Esophagus mucosa (tissue), 1 donor: ENCODE measurements at places on chromosomes 11 and 22. TPM values are rescaled to one million over a fixed set of nuclear protein-coding genes. Genes with fewer than 3 reads are reported as not detected.

Gene KRTAP5-1
- not detected for total RNA-seq

Gene RTN4RL2
- 0.56 TPM for total RNA-seq

Gene UPK3A
- total RNA-seq, result not detected

Gene OR4A16
- not detected for total RNA-seq

Gene WNT11
- 0.08 TPM for total RNA-seq

Gene NCF4
- 1.8 TPM for total RNA-seq

- ATAC-seq, result no peak
These were observed 58.5 kb downstream of the LRRC74B start for GRCh38 chr22:21104126-21104691.

- no peak for ATAC-seq
These were observed 7.9 kb downstream of the MTMR2 start for GRCh38 chr11:95916049-95916448.

- ATAC-seq, result no peak
These were observed 375.9 kb downstream of the GUCY1A2 start for GRCh38 chr11:106642331-106642730.

DNA sequence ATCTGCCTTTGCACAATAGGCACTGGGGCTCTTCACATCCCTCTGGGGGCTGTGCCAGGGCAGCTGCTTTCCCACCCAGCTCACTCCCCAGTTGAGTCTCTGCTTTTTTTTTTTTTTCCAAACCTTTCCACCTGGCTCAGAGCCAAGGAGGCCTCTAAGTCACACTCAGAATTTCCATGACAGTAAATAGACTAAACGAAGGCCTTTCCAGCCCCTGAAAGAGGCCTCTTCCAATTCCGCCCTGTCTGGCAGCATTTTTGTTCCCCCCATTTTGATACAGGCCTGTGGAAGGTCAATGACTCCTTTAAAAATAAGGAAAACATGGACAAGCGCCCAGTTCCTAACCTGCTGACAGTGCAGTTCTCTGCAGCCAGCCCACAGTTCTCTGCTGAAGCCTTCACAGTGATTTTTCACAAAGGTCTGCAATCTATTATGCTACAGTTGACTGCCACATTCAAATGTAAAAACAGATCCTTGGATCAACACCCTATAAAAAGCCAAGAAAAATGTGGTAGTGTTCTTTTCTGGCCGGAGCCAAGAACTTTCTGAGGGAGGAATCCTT, 107.5 kb upstream of the SESN3 start:
- ATAC-seq, result peak; percentile 17

GRCh38 chr11:130774703-130775102, 141.6 kb downstream of the SNX19 start:
- no peak for ATAC-seq

- ATAC-seq, result no peak
These were observed 15.6 kb upstream of the ARHGAP42 start for GRCh38 chr11:100671471-100671870.

DNA sequence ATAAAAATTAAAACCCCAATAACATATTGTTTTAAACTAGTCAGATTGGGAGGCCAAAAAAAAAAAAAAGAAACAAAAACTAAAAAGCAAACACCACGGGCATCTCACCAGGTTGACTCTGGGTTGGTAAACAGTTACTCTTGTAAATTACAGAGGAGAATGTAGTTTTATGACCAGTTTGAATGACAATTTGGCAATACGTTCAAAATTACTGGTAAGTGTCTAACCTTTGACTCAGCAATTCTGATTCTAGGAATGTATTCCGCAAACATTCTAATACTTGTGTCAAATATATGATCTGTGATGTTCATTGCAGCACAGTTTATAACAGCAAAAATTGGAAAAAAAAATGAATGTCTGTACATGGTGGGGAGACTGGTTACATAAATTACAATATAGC, 1376.0 kb downstream of the TBC1D22A start:
- ATAC-seq, result no peak

GRCh38 chr11:78429660-78430059, 12.0 kb upstream of the GAB2 start:
- no peak for ATAC-seq

DNA sequence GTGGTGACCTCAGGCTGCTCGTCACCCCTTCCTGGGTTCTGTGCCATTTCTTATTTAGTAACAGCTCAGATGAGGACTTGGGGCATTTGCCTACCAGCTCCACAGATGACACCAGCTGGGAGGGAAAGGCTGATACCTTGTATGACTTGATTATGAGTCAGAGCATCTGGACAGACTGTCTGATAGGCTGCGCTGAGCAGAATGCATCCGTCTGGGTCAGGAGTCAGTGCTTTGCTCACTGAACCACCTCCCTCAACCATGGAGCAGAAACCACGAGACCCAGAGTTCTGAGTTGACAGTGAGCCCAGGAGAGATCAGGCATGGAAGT, 6.8 kb downstream of the ST14 start:
- peak; percentile 93 for ATAC-seq
